ENCODE measurements at places on chromosomes 1 and 21.

DNA sequence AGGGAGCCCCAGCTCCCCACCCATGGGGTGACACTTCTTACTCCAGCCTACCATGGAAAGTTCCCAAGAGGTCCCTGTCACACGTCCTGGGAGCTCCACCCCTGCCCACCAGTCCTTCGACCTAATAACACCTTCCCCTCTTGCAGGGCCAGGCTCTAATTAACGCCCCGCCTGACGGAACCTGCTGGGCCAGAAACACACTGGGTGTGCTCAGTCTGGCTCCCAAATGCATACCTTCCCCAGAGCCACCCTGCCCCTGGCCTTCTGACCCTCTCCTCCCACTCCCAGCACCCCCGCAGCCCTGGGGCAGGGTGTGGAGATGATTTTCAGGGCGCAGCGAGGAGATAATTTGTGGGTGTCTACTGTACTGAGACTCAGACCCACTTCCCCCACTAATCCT is 20.6 kb downstream of the PGLYRP3 start:
- no peak for DNase-seq

DNA sequence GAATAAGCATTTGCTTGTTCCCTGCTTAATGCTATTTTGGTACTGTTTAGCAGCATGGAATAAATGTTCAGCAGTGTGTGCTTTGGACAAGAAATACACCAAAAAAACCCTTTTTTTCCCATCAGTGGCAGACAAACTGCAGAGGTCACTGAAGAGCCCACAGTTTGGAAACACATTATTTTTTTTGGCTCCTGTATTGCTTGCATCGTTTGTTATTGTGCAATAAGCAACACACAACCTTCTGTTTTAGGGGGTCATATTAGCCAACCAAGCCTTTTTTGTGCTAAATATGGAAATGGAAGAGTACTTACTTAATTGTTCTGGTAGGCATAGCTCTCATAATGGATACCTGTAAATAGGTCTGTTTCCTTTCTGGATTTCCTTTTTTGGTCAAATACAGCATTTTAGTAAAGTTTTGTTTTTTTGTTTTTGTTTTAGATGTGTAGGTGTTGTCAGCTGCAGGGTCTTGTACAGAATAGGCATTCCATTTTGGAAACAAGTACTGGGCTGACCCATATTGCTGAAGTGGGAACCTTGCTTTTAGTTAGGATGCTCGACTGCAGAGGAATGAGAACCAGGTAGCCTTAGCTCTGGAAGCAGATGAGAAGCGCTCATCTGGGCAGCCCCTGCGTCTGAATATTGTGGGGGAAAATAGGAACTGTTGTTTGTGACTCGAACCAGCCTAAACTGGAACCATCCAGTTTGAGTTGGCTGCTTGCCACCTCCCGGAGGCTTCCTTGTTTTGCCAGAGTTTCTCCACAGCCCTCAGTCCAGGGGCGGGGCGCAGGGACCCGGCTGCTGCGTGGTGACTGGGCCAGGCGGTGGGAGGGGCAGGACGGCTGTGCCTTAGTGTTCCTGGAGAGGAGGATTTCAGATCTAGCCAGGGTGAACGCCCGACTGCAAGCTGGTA is 38.4 kb downstream of the SPEN start:
- DNase-seq, result peak; percentile 89

DNA sequence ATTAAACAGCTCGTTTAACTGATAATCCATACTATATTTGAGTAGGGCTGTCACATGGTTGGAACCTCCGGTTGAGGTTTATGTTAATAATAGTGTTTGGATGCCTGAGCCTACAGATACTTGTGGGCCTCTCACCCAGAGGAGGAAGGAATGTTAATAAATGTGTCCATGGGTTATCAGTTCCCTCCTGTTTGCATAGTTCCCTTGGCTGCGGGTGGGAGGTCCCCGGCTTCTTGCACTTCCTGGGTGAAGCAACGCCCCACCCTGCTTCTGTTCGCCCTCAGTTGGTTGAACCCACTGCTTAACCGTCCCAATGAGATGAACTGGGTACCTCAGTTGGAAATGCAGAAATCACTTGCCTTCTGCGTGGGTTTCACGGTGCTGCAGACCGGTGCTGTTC is 23.6 kb upstream of the GBP1 start:
- DNase-seq, result no peak

GRCh38 chr21:40792691-40793456 is 54.1 kb downstream of the DSCAM start:
- DNase-seq, result no peak

DNA sequence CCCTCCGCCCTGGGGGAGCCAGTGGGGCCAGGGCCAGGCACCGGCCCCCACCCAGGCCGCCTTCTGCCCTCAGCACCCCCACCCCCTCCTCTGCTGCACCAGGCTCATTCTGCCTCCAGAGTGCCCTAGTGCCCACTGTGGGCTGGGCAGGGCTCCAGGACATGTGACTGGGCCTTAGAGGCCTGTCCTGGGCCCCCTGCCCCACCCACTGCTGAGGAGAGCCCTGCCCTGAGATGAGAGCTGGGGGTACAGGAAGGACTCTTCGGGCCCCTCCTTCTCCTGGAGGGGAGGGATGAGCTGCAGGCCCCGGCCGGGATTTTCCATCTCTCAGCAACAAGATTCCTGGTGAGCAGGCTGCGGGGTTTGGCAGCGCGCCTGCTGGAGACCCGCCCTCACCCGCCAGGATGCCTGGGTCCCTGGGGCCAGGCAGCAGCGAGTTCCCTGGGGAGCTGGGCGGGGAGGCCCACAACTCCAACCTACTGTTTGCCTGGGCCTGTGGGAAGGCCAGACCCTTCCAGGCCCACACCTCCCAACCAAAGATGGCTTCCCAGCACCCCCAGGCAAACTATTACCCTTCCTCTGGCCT is 14.0 kb downstream of the AHDC1 start:
- DNase-seq, result peak; percentile 57

DNA sequence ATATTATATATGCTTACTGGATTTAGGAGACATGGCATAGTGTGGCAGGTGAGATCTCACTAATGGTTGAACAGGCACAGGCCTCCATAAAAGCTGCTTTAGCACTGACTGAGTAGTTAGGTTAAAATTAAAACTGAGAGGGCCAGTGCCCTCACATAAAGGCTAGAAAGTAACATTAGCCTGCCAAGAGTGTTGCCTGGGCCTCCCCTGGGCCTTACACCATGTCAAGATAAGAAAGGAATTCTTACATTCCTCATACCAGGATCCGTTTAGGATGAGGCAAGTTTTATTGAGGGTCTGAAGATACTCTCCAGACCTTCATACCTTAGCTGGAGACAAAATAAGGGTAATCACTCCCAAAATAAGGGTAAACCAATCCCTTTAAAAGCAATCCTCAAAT is 1011.8 kb downstream of the PLA2G4A start:
- peak; percentile 37 for DNase-seq

DNA sequence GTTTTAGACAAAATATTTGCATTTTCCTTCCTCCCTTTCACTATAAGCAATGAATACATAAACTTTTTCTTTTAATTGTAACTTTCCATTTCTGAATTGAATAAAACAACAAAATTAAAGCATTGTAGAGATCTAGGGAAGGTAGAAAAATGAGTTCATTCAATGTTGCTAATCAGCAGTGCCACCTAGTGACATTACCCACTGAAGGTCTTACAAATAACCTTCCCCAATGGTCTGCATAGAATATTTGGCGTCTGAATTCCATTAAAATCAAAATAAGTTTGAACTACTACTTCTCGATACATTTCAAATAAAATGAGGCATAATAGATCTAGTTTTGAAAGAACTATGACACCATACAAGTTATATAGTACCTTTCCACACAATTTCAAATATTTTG is 19.6 kb downstream of the FH start:
- DNase-seq, result peak; percentile 77
